Stimulated activated CD4-positive, alpha-beta T cell treated with anti-CD3 and anti-CD28 coated beads, Interleukin-1b, Interleukin-23, amount 100 ng/mL, for 1 hour (primary cell): ENCODE measurements at places on chromosomes 16 and 17.
A peak's percentile ranks its signal among the peaks of the same experiment; 100 is the strongest.

DNA sequence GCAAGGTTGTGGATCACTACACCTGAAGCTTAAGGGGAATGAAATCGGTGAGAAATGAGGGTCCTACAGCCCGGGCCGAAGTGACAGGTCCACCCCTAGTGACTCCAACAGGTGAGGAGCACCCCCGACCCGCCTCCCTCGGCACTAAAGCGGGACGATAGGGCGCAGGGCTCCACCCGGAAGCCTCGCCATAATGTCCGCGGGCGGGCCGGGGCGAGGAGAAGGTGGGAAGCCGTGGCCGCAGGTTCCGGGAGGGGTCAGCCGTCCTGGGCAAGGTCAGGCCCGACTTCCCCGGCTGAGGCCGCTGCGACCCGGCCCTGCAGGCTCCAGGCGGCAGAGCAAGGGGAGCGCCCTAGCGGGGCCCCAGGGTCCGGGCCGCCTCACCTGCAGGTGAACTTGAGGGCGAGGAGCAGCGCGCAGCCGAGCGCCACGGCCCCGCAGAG, 543 bp downstream of the TXNDC11 start:
- DNase-seq = no peak

DNA sequence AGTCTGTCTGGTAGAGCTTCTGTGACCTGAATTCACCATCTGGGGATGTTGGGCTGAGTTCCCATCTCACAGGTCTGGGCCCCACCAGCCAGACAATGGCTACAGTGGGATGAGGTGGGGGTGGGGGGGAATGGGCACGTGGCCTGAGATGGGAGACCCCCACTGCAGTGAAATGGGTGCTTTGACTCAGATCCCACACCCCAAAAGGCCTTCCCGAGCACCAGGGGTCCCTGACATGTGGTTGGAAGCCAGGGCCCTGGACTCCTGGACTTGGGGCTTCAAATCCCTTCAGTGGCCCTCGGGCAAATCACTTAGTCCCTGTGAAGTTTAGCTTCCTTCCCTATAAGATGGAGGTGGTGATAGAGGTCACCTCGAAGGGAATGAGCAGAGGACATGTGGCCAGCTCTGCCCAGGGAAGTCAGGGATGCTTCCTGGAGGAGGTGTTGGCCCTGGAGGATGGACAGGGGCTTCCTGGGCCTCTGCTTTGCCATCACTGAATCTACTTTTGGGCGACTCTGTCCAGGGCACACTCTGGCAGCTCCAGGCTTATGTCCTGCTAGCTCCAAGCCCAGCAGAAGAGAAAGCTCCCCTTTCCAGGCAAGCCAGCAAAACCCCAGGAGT, 218.1 kb downstream of the KATNIP start:
- no peak for DNase-seq

DNA sequence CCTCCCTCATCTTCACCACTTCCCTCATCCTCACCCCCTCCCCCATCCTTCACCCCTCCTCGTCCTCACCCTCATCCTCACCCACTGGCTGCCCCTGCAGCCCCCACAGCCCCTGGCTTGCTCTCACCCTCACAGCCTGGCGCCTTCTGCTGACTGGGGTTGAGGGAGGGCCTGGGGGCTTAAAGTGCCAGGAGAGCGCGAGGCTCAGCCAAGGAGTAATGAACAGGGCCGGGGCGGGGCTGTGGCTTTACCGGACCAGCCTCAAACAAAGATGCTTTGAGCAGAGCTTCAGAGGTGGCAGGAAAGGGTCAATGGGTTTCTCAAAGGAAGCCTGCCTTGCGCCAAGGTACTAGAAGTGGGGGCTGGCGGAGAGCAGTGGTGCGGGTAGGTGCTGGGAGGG, at the start of gene PRSS33:
Gene PRSS33, minus strand, starts transcription at position 155 of the 400 bp plus-strand sequence. CDS start 1,013 bp downstream, outside the sequence.
- DNase-seq = no peak

GRCh38 chr17:50816771-50817751, 18.3 kb upstream of the WFIKKN2 start:
- DNase-seq = peak; percentile 15

DNA sequence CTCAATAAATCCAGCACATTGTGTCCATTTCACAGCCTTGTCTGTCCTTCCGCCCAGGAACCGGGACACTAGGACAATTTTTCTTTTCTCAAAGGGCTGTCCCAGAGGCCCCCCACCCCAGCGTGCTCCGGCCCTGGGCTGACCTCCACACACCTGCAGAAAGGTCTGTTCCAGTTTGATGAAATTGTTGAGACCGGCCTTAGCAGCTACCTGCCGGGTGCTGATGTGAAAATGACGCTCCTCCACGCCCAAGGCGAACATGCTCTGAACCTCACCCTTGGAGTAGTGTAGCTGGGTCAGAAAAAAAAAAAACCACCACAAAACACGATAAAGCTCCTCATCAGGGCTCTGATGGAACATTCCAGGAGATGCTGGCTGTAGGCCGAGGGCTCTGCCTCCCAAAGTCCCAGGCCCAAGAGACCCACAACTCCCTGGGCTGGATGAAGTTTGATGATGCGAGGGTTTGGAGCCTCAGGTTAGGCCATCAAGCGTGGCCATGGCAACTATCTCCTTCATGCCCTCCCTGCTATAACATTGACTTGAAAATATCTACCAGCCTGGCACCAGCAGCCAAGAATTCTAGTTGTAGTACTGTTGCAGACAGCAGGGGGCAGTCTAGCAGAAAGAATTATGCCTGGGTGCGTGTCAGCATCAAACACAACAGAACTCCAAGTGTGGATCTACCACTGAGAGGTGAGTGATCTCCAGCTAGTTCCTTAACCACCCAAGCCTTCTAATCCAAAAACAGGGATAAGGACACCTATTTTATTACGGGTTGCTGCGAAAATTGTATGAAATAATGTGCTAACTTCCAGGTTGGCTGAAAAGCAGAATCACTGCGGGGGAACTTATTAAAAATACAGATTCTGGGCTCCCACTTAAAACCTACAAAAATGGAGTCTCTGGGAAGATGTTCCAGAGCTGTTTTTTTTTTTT, 62.1 kb downstream of the RMI2 start:
- DNase-seq = peak; percentile 13
